Activated naive CD4-positive, alpha-beta T cell treated with anti-CD3 and anti-CD28 coated beads, Interleukin-2, amount 50 U/mL, for 16 hours (primary cell): ENCODE measurements at places on chromosomes 4 and X.

- no peak for DNase-seq
These were observed 184.0 kb upstream of the FSTL5 start for GRCh38 chr4:162347842-162348213.

GRCh38 chrX:8720136-8720535 is 11.8 kb downstream of the ANOS1 start:
- no peak for DNase-seq

DNA sequence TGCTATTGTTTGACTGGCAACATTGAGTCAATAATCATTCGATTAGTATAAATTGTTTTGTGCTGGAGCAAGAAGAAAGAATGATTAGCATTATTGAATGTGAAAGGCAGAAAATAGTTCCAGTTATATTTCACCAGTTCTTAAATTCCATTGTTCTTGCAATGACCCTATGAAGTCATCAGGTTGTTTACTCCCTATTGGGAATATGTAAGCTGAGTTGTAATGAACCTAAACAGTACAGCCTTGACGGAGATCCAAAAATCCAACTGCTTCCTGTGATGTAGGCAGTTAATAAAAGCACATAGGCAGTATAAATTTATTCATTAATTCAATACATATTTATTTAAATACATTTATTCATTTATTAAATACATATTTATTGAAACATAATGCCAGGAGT is 947.5 kb downstream of the PCDH7 start:
- no peak for DNase-seq

GRCh38 chr4:165537028-165537648 is 158.3 kb downstream of the CPE start:
- DNase-seq: no peak

DNA sequence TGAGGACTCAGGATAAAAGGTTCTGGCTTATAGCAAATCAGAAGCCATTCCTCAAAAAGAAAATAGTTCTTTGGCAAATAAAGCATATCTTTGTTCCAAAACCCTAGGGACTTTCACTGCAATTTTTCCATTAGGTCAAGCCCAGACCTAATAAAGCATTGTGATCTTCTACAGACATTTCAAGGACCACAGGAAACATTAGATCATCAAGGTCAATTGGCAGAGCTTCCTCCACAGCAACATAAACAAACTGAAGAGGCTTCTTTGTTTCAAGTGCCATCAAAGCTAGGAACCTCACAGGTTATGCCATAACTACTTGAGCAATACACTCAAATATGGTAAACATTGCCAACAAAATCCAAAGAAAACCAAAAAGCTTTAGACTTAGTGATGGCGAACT is 144.9 kb downstream of the ANXA5 start:
- no peak for DNase-seq

- DNase-seq: no peak
These were observed 54.3 kb downstream of the DCTD start for GRCh38 chr4:182862921-182863320.

GRCh38 chr4:110953191-110953590 is 330.3 kb upstream of the PITX2 start:
- no peak for DNase-seq

- DNase-seq: no peak
These were observed 99.1 kb upstream of the AFAP1 start for GRCh38 chr4:8038719-8039251.
